ENCODE measurements at places on chromosomes 1 and 21. TPM values are rescaled to one million over a fixed set of nuclear protein-coding genes. Genes with fewer than 3 reads are reported as not detected.

MRPL37 gene
- total RNA-seq = 46.5 TPM

DNAH14 gene
- 9.2 TPM for total RNA-seq

FBXO28 gene
- 31.5 TPM for total RNA-seq

HAPLN2 gene
- 0.28 TPM for total RNA-seq

ZNF593OS gene
- total RNA-seq = not detected

SNX7 gene
- total RNA-seq = 45.1 TPM

NOC2L gene
- total RNA-seq = 54.6 TPM

GSTM1 gene
- total RNA-seq = 30.6 TPM

THEM5 gene
- not detected for total RNA-seq

SPRR3 gene
- not detected for total RNA-seq

Measured in mucosa of descending colon (tissue), 3 donors.